ENCODE measurements at places on chromosomes 6 and 20. TPM values are rescaled to one million over a fixed set of nuclear protein-coding genes. Genes with fewer than 3 reads are reported as not detected.

Gene ZNF311
- 0.31 TPM for total RNA-seq

Gene ARMC2
- 3.5 TPM for total RNA-seq

Gene HAO1
- total RNA-seq = not detected

DNA sequence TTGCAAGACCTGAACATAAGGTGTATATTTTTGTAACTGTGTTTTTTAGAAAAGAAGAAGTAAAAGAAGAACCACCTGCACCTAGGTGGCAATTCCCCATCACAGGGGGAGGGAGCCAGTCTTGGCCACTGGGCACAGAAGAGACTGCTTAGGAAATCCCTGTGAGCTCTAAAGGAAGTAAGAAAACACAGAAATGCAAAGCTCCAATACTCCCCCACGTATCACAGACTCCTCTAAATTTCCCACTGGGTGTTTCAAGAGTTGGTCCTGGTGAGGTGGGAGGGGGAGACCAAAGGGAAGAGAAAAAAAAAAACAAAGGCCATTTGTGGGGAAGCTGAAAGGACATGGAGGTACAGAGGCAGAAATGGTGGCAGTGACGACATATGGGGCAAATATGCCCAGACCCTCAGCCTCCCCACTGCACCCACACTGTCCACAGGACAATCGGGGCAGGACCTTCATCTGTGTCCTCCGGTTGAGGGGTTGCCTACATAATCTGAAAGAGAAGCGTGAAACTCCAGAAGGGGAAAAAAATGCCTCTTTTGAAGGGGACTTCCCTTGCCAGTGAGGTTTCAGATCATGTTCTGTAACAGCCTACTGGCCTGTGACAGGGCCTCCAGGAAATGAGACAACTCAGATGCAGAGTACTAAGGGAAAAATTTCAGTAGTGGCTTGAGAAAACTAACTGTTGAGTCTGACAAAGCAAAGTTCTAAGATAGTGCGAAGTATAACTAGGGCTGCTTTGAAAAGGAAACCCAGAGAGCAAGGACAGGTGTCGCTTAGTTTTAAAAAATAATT, 226.2 kb upstream of the MARCKS start:
- peak; percentile 59 for DNase-seq
- H3K27me3 ChIP-seq = no peaks in the 10 kb centered on the region
- H3K36me3 ChIP-seq = no peaks in the 10 kb centered on the region
- peaks cover 89% of the 10 kb centered on the region for H3K4me1 ChIP-seq
- H3K27ac ChIP-seq = peak overlapping the region; percentile 99
- H3K4me3 ChIP-seq = peak overlapping the region; percentile 87

DNA sequence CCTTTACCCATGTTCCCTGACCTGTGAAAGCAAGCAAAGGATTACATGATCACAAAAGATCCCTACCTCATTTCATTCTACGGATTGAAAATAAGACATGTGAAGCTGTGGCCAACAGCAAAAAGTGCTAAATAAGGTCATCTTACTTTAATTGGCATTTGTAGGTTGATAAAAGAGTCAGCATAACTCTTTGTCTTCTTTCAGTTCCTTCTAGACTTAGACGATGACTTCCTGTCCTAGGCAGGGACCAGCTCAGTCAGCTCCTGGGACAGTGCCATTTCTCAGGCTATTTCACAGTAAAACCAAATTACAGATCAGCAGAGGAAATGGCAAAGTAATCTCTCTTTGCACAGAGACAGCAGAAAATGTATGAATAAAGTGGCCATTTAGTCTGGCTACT, 480.7 kb downstream of the RFPL4B start:
- H3K36me3 ChIP-seq = no peaks in the 10 kb centered on the region
- H3K27ac ChIP-seq = no peak overlapping the region
- no peaks in the 10 kb centered on the region for H3K27me3 ChIP-seq
- no peak overlapping the region for H3K4me3 ChIP-seq
- peaks cover 8% of the 10 kb centered on the region for H3K4me1 ChIP-seq

GRCh38 chr20:61576372-61576771, 324.3 kb downstream of the CDH4 start:
- H3K4me1 ChIP-seq = no peaks in the 10 kb centered on the region
- no peaks in the 10 kb centered on the region for H3K36me3 ChIP-seq
- H3K4me3 ChIP-seq = no peak overlapping the region

GRCh38 chr20:35527122-35527769, 2.2 kb downstream of the C20orf173 start:
- H3K4me3 ChIP-seq = no peak overlapping the region
- no peaks in the 10 kb centered on the region for H3K4me1 ChIP-seq
- H3K27me3 ChIP-seq = no peaks in the 10 kb centered on the region
- DNase-seq = no peak
- no peaks in the 10 kb centered on the region for H3K36me3 ChIP-seq
- no peak overlapping the region for H3K27ac ChIP-seq

GRCh38 chr20:12594410-12595088, 414.2 kb upstream of the SPTLC3 start:
- no peak overlapping the region for H3K27ac ChIP-seq
- no peak overlapping the region for H3K4me3 ChIP-seq
- DNase-seq = no peak
- no peaks in the 10 kb centered on the region for H3K4me1 ChIP-seq

DNA sequence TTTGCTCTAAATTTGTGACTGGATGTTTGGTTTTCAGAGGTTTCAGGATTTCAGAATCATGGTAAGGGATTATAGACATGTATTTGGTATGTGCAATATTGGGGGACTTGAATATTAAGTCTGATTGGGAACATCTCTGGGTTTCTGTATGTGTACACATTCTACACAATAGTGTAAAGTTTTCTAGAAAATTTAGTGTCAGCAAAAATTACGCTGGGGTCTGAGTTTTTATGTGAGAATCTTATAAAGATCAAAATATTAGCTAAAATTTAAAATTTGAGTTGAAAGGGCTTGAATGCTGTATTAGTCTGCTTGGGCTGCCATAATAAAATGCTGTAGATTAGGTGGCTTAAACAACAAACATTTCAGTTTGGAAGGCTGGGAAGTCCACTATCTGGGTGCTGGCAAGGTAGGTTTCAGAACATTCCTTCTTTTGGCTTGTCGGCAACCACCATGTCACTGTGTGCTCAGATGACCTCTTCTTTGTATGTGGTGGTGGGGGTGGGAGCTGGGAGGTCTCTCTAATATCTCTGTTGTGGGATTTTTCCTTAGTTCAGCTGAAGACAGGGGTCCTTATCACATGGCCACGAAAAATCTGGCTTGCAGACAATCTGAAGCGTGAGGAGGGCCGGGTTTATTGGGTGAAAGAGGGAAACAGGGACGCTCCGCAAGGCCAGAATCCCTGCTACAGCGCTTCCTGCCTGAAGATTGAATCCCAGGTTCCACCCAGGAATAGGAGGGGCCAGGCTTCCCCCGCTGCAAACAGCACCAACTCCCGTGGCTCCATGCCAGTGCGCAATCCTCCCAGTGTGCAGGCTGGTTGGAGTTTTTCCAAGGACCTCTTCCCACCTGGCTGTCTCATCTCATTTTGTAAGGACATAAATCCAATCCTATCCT, 299.7 kb downstream of the PLCB1 start:
- H3K27me3 ChIP-seq = peaks cover 2% of the 10 kb centered on the region
- no peaks in the 10 kb centered on the region for H3K4me1 ChIP-seq
- H3K27ac ChIP-seq = no peak overlapping the region
- no peak for DNase-seq

GRCh38 chr6:33620158-33620855, 815 bp upstream of the ITPR3 start:
- peaks cover 11% of the 10 kb centered on the region for H3K36me3 ChIP-seq
- H3K4me3 ChIP-seq = peak overlapping the region; percentile 89
- peaks cover 46% of the 10 kb centered on the region for H3K4me1 ChIP-seq
- DNase-seq = peak; percentile 41
- H3K27me3 ChIP-seq = no peaks in the 10 kb centered on the region

- H3K4me3 ChIP-seq = no peak overlapping the region
- no peak overlapping the region for H3K27ac ChIP-seq
- DNase-seq = no peak
- peaks cover 7% of the 10 kb centered on the region for H3K4me1 ChIP-seq
Measured at GRCh38 chr6:5036269-5036668, 32.4 kb upstream of the RPP40 start.
